Testis (tissue), 5 donors: ENCODE measurements at places on chromosomes 6 and 20. TPM values are rescaled to one million over a fixed set of nuclear protein-coding genes. Genes with fewer than 3 reads are reported as not detected.

KIAA1586 gene
- 11.0 TPM for total RNA-seq

SMOC2 gene
- total RNA-seq, result 78.4 TPM

CBLN4 gene
- 3.4 TPM for total RNA-seq

DNA sequence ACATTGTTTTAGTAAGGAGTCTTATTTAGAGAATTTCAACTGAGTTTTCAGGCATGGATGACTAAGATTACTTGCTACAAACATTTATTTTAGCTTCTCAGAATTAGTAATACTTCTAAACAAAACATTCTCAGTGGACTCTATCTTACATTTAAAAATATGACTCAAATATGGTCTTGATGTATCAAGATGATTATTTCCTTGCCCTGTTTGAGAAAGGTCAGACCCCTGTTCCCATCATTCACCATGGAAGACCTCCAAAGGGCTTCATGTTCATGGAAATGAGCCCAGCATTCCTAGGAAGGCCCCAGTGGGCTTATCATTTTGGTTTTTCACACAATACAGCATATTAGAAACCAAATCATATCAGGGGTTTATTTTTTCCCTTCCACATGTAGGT is 24.6 kb upstream of the TRPC4AP start:
- no peak for DNase-seq

GRCh38 chr6:166586424-166587156 is at the start of gene RAMACL:
RAMACL (minus strand) TSS chr6:166586678; CDS start chr6:166586477, 201 bp downstream.
- DNase-seq, result peak; percentile 67

GRCh38 chr20:5442101-5442500 is 125.3 kb upstream of the PROKR2 start:
- no peak for DNase-seq
